ENCODE measurements at places on chromosomes 5 and 9.

GRCh38 chr5:10671041-10672008 lies 89.7 kb downstream of the DAP start:
- DNase-seq: no peak

GRCh38 chr5:65858316-65858715 lies 68.1 kb upstream of the ERBIN start:
- no peak for DNase-seq

DNA sequence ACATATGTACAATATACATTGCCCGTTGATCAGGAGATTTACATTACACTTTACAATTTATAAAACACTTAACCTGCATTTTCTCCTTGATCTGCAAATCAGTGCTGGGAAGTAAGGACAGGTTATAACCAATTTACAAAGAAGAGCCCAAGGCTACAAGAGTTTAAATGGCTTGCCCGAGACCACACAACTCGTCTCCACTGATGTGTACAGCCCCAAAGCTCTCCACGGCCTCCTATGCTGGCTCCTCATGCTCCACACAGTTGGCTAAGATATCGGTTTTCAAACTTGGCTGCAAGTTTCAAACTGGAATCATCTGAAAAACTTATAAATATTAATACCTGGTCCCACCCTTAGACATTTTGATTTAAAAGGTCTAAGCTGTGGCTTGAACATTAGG lies 10.3 kb downstream of the ACTL7B start:
- no peak for DNase-seq

- DNase-seq: no peak
These were observed 8.3 kb downstream of the ATG10 start for GRCh38 chr5:81980160-81980559.

- DNase-seq: no peak
These were observed 213.3 kb downstream of the TSSK1B start for GRCh38 chr5:113221294-113222176.

DNA sequence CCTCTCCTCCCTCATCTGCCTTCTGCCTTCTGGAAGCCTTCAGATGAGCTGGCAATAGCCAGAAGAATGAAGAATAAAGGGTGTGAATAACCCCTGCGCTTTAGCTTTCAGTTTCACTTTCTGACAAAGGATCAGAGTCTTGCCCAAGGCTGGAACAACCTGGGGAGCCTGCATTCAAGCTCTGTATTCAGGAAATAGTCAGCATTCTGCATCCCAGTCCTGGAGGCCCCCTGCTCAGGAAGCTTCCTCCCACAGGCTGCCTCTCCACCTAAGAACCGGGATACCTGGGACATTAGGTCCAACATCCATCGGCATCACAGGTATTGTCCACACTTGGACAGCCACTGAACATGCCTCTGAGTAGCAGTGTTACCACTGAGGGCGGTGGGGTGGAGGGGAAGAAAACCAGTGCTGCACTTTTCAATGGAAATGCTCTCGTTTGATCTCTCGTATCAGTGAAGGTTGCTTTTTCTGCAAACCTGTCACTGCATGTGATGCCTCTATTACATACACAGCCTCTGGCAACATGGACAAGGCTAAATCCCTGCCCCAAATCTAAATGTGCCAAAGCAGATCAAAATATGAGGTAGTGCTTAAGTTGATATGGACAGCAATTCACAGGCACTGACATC lies 39.8 kb upstream of the ACO1 start:
- no peak for DNase-seq

- no peak for DNase-seq
These were observed 173.2 kb downstream of the GABRB2 start for GRCh38 chr5:161373345-161373707.

- no peak for DNase-seq
These were observed 9.1 kb downstream of the PTCH1 start for GRCh38 chr9:95507464-95508241.

DNA sequence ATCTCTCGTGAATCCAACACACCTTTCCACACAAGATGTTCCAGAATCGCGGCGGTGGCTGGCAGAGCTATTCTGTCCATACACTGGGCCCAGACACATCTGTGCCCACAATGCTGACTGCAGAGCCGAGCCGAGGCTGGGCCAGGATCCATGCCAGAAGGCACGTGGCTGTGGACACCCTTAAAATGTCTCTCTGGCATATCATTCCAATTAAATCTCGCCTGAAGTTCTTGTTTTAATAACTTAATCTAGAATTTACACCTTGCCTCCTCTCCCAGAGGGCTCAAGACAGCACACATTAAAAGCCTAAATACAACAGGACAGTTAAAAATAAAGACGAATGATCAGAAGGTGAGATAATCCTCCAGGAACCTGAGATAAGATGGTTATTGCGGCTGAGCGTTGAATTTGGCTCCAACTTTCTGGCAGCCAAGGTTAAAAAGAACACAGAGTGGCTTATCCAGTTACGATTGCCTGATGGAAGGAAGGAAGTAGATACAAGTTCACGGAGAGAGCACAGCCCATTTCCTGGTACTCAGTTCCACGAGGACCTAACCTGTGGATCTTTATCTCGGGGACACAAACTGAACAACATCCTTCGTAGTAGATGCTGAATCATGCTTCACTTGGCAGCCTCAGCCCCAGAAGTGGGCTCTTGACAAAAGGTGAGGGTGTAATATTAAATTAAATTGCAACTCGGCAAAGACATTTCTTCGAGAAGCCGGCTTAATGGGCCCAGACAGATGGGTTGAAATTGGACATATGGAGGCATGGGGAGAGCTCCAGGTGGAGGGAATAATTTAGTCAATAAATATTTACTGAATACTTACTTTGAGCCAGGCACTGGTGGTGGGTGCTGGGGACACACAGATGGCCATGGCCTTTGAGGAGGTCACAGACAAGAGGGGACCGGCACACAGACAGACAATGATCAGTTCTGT lies 86.0 kb upstream of the TBC1D2 start:
- no peak for DNase-seq

GRCh38 chr5:65938256-65938655 lies 11.9 kb downstream of the ERBIN start:
- DNase-seq: no peak

DNA sequence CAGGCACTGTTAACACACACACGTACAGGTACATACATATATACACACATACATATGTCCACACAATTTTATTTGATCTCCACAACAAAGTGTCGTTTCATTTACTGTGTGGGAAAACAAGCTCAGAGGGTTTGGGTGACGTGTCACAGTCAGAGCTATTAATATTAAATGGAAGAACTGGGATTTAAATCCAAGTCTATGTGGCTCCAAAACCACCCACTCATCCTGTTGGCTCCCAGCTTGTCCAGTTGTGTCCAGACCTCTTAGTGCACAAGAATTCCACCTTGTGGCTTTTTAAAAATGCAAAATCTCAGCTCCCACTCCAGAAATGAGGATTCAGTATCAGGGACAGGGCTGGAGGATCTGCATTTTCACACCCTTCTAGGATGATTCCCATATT lies 52.3 kb upstream of the PTPDC1 start:
- DNase-seq: no peak

DNA sequence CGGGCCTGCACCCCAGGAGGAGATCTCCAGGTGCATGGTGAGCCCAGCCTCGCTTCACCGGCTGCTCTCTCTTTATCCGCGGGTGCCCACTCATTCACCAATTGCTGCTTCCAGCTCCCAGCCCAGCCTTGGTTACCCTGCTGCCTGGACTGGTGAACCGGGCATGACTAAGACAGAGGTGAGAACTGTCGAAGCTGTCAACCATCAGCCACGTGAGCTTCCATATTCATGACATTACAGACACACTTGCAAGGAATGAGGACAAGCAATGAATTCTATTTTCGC lies 220.5 kb downstream of the ROR2 start:
- no peak for DNase-seq

DNA sequence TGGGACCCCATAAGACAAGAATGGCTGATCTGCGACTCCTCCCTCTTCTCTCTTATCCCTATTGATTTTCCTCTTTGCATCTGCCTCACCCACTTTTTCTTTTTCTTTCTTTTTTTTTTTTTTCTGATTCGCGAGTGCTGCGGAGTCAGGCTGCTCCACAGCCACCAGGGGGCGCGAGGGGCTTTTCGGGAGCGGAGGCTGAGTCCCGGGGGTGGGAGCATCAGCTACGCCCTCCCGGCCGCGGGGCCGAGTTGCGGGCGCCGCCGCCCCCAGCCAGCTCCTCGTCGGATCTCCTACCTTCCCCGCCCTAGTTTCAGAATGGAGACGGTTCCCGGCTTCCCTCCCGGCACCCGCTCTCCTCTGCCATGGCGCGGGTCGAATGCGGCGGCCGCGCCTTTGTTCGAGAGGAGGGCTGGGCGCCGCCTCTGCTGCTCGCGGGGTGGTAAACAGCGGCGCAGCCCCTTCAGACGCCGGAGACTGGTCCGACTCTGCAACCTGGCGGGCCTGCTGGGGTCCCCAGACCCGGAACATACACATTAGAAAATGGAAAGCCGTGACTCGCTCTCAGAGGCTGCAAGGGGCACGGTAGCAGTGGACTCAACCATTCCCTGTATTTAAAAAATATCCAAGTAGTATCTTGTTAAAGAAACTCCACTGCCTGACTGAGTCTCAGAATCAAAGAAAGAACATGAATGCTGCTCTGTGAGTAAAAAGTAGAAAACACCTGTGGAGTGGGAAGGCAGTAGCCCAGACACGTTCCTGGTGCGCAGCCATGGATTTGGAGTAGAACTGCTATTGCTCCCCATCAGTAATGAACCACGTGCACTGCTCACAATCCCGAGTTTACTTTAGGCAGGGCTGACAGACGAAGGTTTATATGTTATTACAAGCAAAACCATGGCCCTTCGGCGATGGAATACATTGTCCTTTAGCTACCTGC lies 55.7 kb downstream of the DPYSL3 start:
- no peak for DNase-seq

DNA sequence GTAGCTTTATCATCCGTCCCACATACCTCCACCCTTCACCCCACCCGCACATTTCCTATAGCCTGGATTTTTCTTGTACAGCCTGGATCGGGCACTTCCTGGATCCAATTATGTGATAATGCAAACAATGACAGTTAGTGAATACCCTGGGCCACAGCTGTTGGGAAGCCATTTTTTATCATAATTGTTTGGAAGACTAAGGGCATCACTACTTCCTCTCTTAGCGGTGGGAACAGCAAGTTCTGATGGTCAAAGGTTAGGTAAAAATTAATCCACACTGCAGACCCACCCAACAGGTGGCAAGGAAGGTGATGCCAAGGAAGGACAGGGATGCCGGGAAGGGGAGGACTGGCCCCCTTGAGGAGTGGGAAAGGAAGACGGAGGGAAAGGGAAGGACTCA lies 183.7 kb downstream of the SAXO1 start:
- no peak for DNase-seq

DNA sequence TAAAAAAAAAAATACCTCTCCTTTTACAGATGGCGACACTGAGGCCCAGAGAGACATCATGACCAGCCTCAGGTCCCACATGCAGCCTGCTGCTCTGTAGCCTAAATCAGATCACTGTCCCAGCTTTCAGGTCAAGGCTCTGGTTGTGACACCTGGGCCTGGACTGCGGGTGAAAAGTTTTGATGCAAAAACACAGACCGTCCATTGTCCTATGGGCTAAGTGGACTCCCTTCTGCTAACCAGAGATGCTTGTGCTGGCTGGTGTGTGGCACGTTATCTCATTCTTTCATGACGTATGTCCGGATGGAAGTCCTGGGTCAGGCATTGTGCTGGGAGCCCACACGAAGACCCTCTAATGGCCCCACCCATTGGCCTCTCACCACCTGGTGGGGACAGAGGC lies 7.8 kb downstream of the NEK6 start:
- DNase-seq: no peak
